CD4-positive, alpha-beta T cell treated with Interleukin-10 for 1 hour (primary cell): ENCODE measurements at places on chromosomes 1 and 21.

GRCh38 chr1:84122780-84123382 lies 21.2 kb upstream of the PRKACB start:
- peak; percentile 65 for DNase-seq

DNA sequence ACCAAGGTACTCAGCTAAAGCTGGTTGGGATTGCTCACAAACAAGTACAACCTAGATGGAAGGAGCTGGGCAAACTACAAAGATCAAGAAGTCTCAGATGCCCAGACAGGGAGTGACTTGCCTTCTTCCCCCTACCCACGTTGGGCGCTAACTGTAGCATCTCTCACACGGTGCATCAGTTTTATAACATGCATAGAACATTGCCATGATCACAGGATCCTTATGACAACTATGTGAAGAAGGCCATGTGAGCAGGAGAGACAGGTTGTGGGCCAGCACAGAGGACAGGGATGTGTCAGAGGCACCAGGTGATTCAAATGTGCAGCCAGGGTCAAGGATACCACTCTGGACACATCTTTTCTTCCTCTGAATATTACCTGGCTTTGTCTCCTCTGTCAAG lies 28.3 kb upstream of the CYP4B1 start:
- DNase-seq, result no peak

- no peak for DNase-seq
Observed at GRCh38 chr1:183318433-183318832, 99.7 kb downstream of the NMNAT2 start.

DNA sequence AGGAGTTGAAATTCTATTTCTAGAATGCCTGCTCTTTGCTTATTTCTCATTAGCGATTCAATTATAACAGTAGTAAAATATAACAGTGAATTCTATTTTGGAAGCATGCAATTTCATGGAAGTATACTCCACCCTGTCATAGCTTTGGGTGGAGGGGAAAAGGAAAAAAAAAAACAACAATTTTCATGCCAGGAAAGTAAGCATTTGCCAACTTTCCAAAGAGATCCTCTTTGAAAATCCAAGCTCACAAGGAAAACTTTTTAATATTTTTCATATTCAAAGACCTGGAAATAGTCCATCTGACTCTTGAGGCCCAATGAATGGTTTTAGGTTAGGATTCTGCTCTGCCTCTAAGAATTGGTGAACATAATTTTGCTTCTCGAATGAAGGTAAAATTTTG lies 134.5 kb downstream of the PTPN14 start:
- DNase-seq, result no peak

- no peak for DNase-seq
Observed at GRCh38 chr1:64683419-64683818, 61.5 kb upstream of the RAVER2 start.

DNA sequence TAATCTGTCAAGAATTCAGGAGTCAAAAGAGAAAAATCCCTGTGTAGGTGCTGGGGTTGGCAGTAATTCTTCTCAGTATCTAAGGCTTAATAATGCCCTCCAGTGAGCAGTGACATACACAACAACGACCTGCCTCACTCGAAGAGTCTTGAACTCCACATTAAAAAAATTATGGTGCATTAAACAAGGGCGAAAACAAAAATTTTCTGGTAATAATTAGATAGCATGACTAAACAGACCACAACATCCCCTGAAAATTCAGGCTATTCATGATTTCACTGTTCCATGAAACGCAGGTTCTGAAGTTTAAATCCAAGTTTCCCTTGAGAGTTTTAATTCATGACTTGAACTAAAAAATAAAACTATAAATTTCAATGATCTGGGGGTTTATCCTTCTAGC lies 5.1 kb downstream of the SRSF4 start:
- DNase-seq, result no peak

GRCh38 chr1:46041974-46042373 lies 90.5 kb downstream of the PIK3R3 start:
- no peak for DNase-seq

DNA sequence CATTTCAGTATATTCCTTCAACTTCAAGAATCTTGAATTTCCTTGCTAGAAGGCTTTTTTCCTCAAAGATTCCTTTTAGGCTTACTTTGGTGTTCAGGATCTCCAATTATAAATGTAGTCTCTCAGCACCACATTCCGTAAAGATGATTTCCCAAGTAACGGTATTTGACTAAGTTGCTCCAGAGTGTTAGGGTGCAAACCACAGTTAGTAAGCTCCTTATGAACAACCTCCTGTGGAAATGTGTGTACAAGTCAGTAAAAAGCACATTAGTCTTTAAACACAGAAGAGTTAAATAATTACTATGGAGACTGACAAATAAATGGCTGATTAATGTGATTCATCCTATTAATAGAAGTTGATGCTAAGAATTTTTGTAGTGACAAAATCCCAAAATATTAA lies 10.3 kb downstream of the DONSON start:
- DNase-seq, result no peak

- DNase-seq, result no peak
Observed at GRCh38 chr21:27806281-27806680, 839.4 kb upstream of the ADAMTS5 start.

DNA sequence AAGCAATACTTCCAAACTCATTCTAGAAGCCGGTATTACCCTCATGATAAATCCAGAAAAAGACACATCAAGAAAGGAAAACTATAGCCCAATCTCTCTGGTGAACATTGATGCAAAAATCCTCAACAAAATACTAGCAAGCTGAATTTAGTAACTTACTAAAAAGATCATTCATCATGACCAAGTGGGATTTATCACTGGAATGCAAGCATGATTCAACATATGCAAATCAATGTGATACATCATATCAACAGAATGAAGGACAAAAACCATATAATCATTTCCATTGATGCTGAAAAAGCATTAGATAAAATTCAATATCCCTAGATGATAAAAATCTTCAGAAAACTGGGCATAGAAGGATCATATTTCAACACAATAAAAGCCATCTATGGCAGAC lies 402.9 kb downstream of the TGFB2 start:
- DNase-seq, result no peak

DNA sequence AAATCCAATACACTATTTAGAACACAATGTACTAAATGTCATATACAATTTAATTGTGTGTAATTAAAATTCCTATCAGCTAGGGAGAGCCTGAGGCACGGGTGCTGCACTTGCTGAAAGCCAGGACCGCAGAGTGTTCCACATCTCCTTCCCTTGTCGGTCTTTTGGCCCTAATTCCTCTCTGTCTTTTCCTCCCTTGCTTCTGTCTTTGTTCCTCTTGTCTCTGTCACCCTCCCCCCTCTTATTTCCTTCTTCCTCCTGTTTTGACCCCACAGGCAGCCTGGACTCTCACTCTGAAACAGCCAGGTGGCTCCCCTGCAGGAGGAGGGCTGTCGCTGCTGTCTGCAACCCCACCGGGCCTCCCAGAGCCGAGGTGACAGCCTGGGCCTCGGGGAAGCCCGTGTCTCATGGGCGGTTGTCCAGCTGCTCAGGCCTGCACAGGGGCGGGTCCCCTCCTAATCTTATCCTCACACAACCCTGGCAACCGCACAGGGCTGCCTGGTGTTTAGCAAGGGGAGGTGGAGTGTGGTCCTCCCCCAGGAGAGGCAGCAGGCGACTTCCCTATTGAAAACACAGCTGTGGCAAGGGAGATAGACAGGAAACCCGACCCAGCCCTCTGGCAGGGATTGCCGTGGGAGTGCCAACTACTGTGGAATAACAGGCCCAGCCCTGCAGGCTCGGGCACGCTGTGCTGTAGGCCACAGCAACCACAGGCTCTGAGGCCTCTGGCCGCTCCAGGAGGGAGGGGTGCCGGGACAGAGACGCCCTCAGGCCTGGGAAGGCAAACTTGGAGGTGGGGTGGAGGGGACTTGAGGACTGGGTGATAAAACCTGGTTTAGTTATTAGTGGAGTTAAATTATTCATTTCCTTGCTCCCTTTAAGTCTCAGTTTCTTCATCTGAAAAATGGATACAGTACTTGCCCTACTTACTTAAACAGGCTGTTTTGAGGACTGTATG lies 68.8 kb upstream of the WDR26 start:
- no peak for DNase-seq

DNA sequence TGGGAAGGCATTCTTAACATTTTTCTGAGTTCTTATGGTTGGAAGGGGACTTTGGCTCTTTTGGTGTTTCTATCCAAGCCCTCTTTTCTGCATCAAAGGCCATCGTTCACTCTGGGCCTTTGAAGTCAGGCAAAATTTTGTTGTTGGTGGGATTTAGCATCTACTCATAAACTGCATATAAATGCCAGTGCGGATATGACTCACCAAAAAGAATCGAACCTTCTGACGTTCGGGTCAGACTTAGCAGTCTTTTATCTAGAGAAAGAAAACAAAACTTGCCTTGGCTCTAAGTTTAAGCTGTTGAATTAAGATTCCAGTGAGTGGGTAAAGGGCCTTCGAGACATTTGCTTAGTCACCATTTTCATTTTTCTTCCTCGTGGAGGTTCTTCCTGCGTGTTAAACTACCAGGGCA lies 51.4 kb downstream of the EVA1C start:
- DNase-seq, result no peak

- peak; percentile 38 for DNase-seq
Observed at GRCh38 chr1:236280438-236281197, 1.1 kb downstream of the ERO1B start.

- DNase-seq, result no peak
Observed at GRCh38 chr1:1964811-1965210, 38.8 kb downstream of the CFAP74 start.

DNA sequence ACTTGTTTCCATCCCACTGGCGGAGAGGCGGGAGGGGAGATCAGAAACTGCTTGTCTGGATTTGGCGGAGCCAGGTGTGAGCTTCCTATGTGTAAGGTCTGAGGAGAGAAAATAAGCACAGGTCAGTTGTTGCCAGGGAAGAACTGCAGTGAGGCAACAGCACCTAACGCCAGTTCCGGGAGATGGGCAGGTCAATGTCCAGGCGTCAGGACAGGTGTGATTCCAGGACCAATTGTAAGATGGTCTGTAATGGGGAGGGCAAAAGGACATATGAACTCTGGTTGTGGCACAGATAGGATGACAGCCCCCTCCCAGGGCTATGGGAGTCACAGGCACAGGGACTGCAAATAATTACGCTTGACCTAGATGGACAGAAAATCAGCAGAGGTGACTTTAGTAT lies 9.6 kb upstream of the KCNE1 start:
- no peak for DNase-seq

DNA sequence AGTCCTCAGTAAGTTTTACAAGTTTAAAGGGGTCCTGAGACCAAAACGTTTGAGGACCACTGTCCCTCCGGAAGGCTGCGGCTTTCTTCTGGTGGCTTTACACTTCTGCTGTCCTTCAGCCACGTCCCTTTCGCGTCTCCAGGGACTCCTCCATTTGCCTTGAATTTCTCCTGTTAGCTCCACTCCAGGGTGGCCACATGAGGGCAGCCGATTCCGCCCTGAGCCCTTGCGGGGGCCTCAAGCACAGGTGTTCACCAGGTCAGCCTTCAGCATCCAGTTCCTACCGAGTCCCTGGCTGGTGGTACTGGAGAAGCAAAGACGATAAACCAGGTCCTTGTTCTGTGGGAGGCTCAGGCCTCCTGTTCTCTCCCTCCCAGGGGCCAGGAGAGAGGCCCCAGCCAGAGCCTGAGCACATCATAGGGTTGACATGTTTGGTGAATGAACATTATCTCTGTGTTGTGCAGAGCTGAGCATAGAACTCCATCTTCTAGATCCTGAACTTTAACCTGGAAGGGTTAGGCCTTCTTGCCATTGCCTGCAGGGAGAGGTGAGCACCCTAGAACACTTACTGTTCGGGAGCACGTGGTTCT lies 27.4 kb upstream of the COQ8A start:
- peak; percentile 35 for DNase-seq

DNA sequence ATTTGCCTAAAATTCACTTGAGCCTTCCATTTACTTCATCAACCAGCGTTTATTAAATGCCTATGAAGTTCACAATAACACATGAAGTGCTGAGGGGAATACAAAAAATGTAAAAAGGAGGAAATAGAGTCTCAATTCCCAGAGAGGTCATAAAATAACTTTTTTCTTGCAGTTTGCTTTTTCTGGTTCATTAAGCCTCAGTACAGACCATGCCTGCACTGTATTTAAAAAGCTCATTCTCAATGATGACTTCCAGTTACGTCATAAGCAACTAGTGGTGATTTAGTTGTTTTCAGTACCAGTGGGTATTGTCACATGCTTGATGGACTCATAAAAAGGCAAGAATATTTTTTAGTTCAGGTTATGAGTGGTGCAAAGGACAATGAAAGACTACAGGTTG lies 160.1 kb upstream of the UBE2U start:
- DNase-seq, result no peak

- no peak for DNase-seq
Observed at GRCh38 chr1:88186911-88187310, 497.2 kb upstream of the PKN2 start.

GRCh38 chr1:198042168-198042567 lies 114.6 kb upstream of the NEK7 start:
- no peak for DNase-seq

GRCh38 chr21:31665397-31665796 lies 5.9 kb downstream of the SOD1 start:
- DNase-seq, result peak; percentile 28

GRCh38 chr1:34740161-34740868 lies 14.5 kb upstream of the GJB5 start:
- no peak for DNase-seq

DNA sequence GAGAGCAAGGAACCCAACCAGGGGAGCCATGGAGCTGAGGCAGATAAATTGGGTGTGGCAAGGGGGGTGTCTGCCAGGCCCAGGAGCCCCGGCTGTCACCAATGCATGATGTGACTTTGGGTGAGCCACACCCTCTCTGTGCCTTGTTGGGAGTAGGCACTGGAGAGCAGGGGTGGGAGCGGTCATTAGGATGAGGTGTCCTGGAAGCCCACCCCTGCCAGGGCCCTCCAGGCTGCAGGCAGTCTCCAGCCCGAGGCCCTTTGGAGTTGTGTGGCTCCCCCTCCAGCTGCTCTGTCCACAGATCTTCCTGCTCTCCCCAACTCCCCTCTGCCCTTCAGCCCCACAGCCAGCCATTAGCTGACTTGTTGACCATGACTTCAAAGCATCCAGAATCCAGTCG lies 11.4 kb downstream of the MX2 start:
- DNase-seq, result no peak

GRCh38 chr1:178862864-178863263 lies 8.0 kb downstream of the ANGPTL1 start:
- no peak for DNase-seq

- DNase-seq, result no peak
Observed at GRCh38 chr1:21126324-21126723, 50.4 kb downstream of the EIF4G3 start.

- no peak for DNase-seq
Observed at GRCh38 chr1:54803761-54804470, 2.8 kb upstream of the TTC22 start.

- DNase-seq, result no peak
Observed at GRCh38 chr1:221022331-221022730, 143.1 kb downstream of the HLX start.

DNA sequence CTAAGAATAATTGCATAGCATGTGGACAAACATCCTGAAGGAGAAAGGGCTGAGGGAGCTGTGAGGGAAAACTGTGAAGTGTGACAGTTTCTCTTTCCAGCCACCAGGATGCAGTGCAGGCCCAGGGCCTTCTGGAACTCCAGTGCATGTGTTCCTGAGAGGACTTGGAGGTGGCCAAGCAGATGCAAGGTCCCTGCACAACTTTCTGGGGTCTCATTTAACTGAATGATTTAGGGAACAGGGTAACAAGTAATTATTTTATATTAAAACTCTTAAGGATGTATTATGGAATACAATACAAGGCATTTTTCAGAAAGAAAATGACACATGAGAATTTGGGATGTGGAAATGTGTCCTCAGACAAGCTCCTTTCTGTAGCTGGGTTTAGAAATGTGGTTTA lies 61.2 kb upstream of the MCOLN3 start:
- DNase-seq, result peak; percentile 52

- DNase-seq, result no peak
Observed at GRCh38 chr1:161827786-161828185, 61.7 kb downstream of the ATF6 start.
